Small intestine (tissue), 16 donors: ENCODE measurements at places on chromosomes 3 and 15. TPM values are rescaled to one million over a fixed set of nuclear protein-coding genes. Genes with fewer than 3 reads are reported as not detected.
A peak's percentile ranks its signal among the peaks of the same experiment; 100 is the strongest.

GRCh38 chr15:77402740-77403379 is 17.0 kb downstream of the PEAK1 start:
- H3K27ac ChIP-seq, result no peak overlapping the region
- no peaks in the 10 kb centered on the region for H3K36me3 ChIP-seq
- no peak for DNase-seq
- no peaks in the 10 kb centered on the region for H3K4me1 ChIP-seq
- no peak overlapping the region for H3K4me3 ChIP-seq

- H3K27ac ChIP-seq, result no peak overlapping the region
- peaks cover 5% of the 10 kb centered on the region for H3K27me3 ChIP-seq
- H3K4me3 ChIP-seq, result no peak overlapping the region
- H3K36me3 ChIP-seq, result no peaks in the 10 kb centered on the region
These were observed 56.0 kb downstream of the KBTBD12 start for GRCh38 chr3:127970966-127971592.

- no peak overlapping the region for H3K27ac ChIP-seq
- H3K36me3 ChIP-seq, result no peaks in the 10 kb centered on the region
- no peaks in the 10 kb centered on the region for H3K4me1 ChIP-seq
These were observed 203.8 kb downstream of the SOX2 start for GRCh38 chr3:181915551-181915950.

ARRDC4 gene
- 92.3 TPM for polyA plus RNA-seq

DNA sequence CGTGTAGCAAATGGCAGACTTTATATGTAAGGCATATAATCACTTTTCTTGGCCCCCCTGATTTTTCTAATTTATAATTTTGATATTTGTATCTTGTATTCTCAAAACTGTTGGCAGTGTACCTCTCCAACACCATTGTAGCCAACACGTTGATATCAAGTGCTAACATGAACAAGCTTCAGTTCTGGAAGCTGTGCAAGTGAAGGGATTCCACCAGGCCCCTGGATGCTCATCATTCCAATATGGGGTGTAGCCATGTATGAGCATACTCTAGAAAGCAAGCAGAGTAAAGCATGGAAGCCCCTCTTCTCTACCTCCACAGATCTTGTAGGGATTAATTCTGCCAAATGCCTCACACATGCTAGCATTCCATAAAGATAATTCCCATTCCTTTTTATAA is 211.3 kb downstream of the MYRIP start:
- H3K4me3 ChIP-seq, result no peak overlapping the region
- H3K27ac ChIP-seq, result no peak overlapping the region
- H3K36me3 ChIP-seq, result no peaks in the 10 kb centered on the region
- no peak for DNase-seq
- no peaks in the 10 kb centered on the region for H3K27me3 ChIP-seq
- no peaks in the 10 kb centered on the region for H3K4me1 ChIP-seq

DNA sequence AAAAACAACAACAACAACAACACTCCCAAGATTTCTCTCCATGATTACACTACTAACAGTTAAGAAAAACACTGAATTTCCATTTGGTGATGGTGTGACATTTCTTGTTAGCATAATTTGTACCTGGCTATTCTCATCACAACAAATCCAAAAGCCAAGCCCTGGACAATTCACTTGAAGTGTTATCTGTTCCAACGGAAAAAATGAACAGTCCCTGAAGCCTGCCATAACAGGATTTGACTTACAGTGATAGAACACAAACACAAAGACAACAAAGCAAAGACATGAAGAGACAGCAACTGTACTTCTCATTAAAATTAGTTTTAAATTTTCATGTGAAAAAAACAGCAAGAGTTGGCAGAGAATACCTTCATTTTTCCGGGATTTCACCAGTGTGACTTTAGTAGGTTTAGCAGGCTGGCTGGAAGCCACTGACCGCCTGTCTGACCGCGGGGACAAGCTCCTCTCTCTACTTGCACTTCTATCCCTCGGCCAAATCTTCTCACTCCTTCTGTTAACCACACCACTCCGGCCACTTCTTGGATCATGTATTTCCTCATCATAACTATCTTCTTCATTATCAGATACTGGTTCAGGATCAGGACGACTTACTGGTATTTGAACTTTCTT is 56.3 kb downstream of the TJP1 start:
- no peak overlapping the region for H3K27ac ChIP-seq
- H3K36me3 ChIP-seq, result peaks cover 18% of the 10 kb centered on the region
- H3K27me3 ChIP-seq, result no peaks in the 10 kb centered on the region
- DNase-seq, result no peak

EPHB1 gene
- polyA plus RNA-seq, result not detected

GRCh38 chr3:146180376-146180775 is 19.4 kb upstream of the PLOD2 start:
- no peak overlapping the region for H3K27ac ChIP-seq
- no peaks in the 10 kb centered on the region for H3K4me1 ChIP-seq
- no peaks in the 10 kb centered on the region for H3K36me3 ChIP-seq

SI gene
- 551 TPM for polyA plus RNA-seq

GRCh38 chr3:25542492-25543039 is 114.5 kb downstream of the RARB start:
- DNase-seq, result no peak
- no peaks in the 10 kb centered on the region for H3K27me3 ChIP-seq

SCN11A gene
- 0.32 TPM for polyA plus RNA-seq

GRCh38 chr3:136818769-136819391 is at the start of gene SLC35G2:
Gene SLC35G2 (plus strand): TSS chr3:136819126. CDS start chr3:136854461, 35,335 bp downstream.
- peaks cover 35% of the 10 kb centered on the region for H3K27me3 ChIP-seq
- no peaks in the 10 kb centered on the region for H3K36me3 ChIP-seq
- peak within 1 kb of the TSS; percentile 55 for H3K4me3 ChIP-seq
- DNase-seq, result no peak
- H3K4me1 ChIP-seq, result no peaks in the 10 kb centered on the region
- no peak within 1 kb of the TSS for H3K27ac ChIP-seq

DPPA2 gene
- not detected for polyA plus RNA-seq

GRCh38 chr15:43370310-43370974 is 401 bp downstream of the ZSCAN29 start:
- peak overlapping the region; percentile 84 for H3K4me3 ChIP-seq
- peaks cover 19% of the 10 kb centered on the region for H3K36me3 ChIP-seq
- peak overlapping the region; percentile 68 for H3K27ac ChIP-seq
- DNase-seq, result no peak
- H3K4me1 ChIP-seq, result no peaks in the 10 kb centered on the region

GRCh38 chr15:100941536-100941935 is 22.4 kb downstream of the LRRK1 start:
- no peak for DNase-seq
- H3K4me1 ChIP-seq, result no peaks in the 10 kb centered on the region
- no peaks in the 10 kb centered on the region for H3K27me3 ChIP-seq
- no peak overlapping the region for H3K4me3 ChIP-seq
- H3K36me3 ChIP-seq, result no peaks in the 10 kb centered on the region
- H3K27ac ChIP-seq, result no peak overlapping the region

GRCh38 chr3:63193647-63194046 is 84.5 kb upstream of the SYNPR start:
- H3K4me1 ChIP-seq, result no peaks in the 10 kb centered on the region
- peak; percentile 59 for DNase-seq
- no peak overlapping the region for H3K27ac ChIP-seq
- no peaks in the 10 kb centered on the region for H3K36me3 ChIP-seq

TMCO5A gene
- polyA plus RNA-seq, result not detected

KNG1 gene
- polyA plus RNA-seq, result not detected

CLDN11 gene
- polyA plus RNA-seq, result 6.5 TPM

RPN1 gene
- 43.2 TPM for polyA plus RNA-seq

GRCh38 chr3:151971814-151972579 is 98.6 kb downstream of the SUCNR1 start:
- peak; percentile 75 for DNase-seq
- H3K27me3 ChIP-seq, result no peaks in the 10 kb centered on the region
- H3K36me3 ChIP-seq, result no peaks in the 10 kb centered on the region
- H3K4me3 ChIP-seq, result no peak overlapping the region
- H3K27ac ChIP-seq, result no peak overlapping the region
- H3K4me1 ChIP-seq, result peaks cover 4% of the 10 kb centered on the region

DNA sequence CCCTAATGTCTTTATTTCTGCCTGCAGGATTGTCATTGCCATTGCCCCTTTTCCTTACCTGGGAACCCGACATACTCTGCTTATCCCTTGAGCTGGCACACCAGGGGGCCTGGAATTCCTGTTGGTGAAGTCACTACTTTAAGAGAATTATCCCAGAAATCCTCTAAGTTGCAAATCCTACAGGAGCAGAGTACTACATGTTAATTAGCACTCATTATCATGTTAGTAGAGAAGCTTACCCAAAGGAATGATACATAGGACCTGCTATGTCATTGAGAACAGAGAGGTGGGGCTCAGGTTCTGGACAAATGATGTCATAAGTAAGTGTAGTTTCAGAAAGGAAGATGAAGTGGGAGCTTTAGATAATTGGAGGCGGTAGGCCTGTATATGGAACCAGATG is 27.4 kb downstream of the SCG5 start:
- no peaks in the 10 kb centered on the region for H3K27me3 ChIP-seq
- no peaks in the 10 kb centered on the region for H3K36me3 ChIP-seq
- H3K27ac ChIP-seq, result no peak overlapping the region
- H3K4me3 ChIP-seq, result no peak overlapping the region

DNA sequence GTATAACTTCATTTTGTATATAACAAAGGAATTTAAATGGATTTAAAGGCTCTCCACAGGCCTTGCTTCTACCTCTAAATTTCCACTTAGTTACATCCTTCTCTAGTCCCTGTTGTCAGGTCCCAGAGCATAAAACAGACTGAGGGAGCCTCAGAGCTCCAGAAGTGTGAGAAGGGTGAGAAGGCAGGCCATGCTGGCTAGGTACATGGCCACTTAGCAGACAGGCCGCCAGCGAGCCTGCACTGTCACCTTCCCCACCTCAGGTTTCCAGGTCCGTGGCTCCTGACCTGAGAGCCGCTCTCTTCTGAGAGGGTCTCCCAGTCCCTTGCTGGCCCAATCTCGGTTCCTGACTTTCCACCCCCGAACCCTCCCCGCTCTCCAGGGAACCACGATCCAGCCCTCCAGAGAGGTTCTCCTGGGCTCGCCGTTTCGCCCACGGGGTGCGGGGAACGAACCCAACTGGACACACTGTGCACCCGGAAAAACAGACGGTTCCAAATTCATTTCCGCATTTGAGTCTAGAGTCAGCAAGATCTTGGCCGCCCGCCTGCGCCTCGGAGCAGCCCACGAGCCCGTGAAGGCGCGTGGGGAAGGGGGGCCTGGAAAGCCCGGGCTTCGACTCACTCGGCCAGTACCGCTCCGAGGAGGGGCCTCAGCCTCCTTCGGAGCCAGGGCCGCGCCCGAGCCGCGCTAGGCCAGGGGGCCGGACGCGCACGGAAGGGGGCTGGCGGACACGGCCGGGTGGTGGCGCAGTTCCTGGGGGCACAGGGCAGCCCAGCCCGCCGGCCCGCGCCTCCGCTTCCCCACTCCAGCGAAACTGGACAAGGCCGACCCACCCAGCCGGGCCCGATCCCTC is 16.7 kb upstream of the SOX2 start:
- peaks cover 8% of the 10 kb centered on the region for H3K27me3 ChIP-seq
- DNase-seq, result peak; percentile 71
- H3K36me3 ChIP-seq, result no peaks in the 10 kb centered on the region
- H3K4me3 ChIP-seq, result no peak overlapping the region
- no peak overlapping the region for H3K27ac ChIP-seq

ZMAT3 gene
- polyA plus RNA-seq, result 1.6 TPM

THSD4 gene
- 12.1 TPM for polyA plus RNA-seq

CHL1 gene
- 0.81 TPM for polyA plus RNA-seq

DNA sequence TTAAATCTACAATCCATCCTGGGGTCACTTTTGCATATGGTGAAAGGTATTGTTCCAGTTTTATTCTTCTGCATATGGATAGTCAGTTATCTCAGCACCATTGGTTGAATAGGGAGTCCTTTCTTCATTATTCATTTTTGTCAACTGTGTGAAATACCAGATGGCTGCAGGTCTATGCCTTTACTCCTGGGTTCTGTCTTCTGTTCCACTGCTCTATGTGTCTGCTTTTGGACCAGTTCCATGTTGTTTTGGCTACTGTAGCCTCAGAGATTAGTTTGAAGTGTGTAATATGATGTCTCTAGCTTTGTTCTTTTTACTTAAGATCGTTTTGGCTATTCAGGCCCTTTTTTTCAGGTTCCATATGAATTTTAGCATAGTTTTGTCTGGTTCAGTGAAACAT is 795.8 kb downstream of the OTOL1 start:
- no peaks in the 10 kb centered on the region for H3K27me3 ChIP-seq
- no peaks in the 10 kb centered on the region for H3K4me1 ChIP-seq
- no peak for DNase-seq
- no peaks in the 10 kb centered on the region for H3K36me3 ChIP-seq
- no peak overlapping the region for H3K27ac ChIP-seq
- H3K4me3 ChIP-seq, result no peak overlapping the region

DNA sequence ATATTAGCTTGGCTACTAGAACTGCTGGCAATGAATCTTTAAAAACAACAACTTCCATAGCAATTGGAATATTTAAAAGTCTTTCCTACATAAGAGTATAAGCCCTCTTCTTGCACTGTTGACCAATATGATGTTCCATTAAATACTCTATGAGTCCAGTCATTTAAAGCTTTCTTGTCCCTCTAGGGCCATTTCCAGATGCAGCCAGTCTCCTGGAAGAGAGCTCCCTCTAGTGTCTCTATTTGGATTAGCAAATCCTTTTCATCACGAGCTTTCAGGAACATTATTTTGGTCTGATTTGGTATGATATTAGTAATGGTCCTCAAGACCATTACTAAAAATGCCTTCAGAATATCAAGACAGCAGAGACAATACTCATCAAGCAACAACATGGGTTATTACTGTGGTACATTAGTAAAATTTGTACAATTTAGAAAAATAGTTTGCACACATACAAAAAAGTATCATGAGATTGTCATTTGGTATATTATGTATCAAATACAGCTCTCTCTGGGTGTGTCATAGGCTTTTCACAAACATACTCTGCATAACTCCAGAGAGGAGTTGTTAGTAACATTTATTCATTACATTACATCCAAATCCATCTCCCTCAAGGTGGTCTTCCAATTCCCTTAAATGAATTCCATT is 101.3 kb downstream of the DPH6 start:
- H3K4me1 ChIP-seq, result no peaks in the 10 kb centered on the region
- DNase-seq, result peak; percentile 47
- H3K27ac ChIP-seq, result no peak overlapping the region
- H3K27me3 ChIP-seq, result no peaks in the 10 kb centered on the region
- H3K4me3 ChIP-seq, result no peak overlapping the region

GRCh38 chr3:45434996-45435395 is 46.6 kb downstream of the LARS2 start:
- no peak for DNase-seq
- H3K27ac ChIP-seq, result no peak overlapping the region

GRCh38 chr15:98626153-98626552 is 22.2 kb upstream of the IGF1R start:
- H3K4me1 ChIP-seq, result no peaks in the 10 kb centered on the region
- H3K4me3 ChIP-seq, result no peak overlapping the region
- DNase-seq, result no peak
- no peak overlapping the region for H3K27ac ChIP-seq
- peaks cover 4% of the 10 kb centered on the region for H3K27me3 ChIP-seq

- H3K4me3 ChIP-seq, result no peak overlapping the region
- peaks cover 2% of the 10 kb centered on the region for H3K36me3 ChIP-seq
- DNase-seq, result no peak
- H3K27me3 ChIP-seq, result no peaks in the 10 kb centered on the region
- H3K4me1 ChIP-seq, result no peaks in the 10 kb centered on the region
These were observed 34.0 kb downstream of the PCSK6 start for GRCh38 chr15:101455291-101456025.

GRCh38 chr15:82810061-82810889 is 847 bp downstream of the WHAMM start:
- peak overlapping the region; percentile 100 for H3K27ac ChIP-seq
- peak overlapping the region; percentile 96 for H3K4me3 ChIP-seq
- DNase-seq, result peak; percentile 50
- H3K4me1 ChIP-seq, result peaks cover 4% of the 10 kb centered on the region
- peaks cover 2% of the 10 kb centered on the region for H3K36me3 ChIP-seq

GRCh38 chr15:28969511-28970085 is 83.8 kb downstream of the APBA2 start:
- H3K27me3 ChIP-seq, result no peaks in the 10 kb centered on the region
- H3K27ac ChIP-seq, result no peak overlapping the region
- H3K4me1 ChIP-seq, result no peaks in the 10 kb centered on the region
- H3K4me3 ChIP-seq, result no peak overlapping the region
- no peak for DNase-seq
- H3K36me3 ChIP-seq, result no peaks in the 10 kb centered on the region

CLRN1 gene
- polyA plus RNA-seq, result 0.06 TPM
